Suppressor macrophage treated with lipopolysaccharide for 1 hour (primary cell): ENCODE measurements at places on chromosomes 1 and 21.
A peak's percentile ranks its signal among the peaks of the same experiment; 100 is the strongest.

GRCh38 chr1:109514846-109515245 is 5.3 kb upstream of the AMIGO1 start:
- no peak for DNase-seq

- DNase-seq: no peak
Measured at GRCh38 chr1:40302475-40302874, 14.6 kb downstream of the COL9A2 start.

DNA sequence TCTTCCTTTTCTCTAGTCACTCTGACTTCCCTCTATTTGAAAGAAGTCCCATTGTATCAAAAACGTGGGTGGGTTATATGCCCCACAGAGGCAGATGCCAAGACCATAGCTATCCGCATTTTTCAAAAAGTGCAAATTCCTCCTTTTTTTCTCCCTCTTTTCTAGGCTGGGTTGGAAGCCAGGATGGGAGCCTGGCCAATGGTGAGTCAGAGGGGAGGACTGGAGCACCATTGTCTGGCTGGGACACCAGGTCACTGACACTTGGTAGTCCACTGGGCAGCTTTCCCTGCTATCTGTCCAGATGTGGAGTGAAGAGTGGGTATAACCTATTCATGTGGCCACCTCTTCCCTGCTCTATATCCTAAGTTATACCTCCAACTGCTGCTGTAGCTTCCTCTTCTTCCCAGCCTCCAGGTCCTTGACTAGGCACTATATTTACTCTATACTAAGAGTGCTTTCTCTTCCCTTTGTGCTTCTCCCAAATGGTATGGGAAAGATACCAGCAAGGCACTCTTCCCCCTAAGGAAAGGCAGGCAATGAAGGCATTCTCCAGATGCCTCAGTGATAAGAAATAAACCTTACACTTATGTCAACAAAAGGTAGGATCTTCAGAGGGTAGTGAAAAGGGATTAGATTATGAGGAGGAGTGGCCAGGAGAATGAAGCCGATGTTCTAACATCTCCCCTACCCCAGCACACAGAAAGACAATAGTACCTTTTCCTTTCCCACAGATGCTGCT is 12.9 kb downstream of the PI4KB start:
- DNase-seq: no peak

GRCh38 chr1:183909672-183910071 is 104.8 kb downstream of the RGL1 start:
- no peak for DNase-seq

DNA sequence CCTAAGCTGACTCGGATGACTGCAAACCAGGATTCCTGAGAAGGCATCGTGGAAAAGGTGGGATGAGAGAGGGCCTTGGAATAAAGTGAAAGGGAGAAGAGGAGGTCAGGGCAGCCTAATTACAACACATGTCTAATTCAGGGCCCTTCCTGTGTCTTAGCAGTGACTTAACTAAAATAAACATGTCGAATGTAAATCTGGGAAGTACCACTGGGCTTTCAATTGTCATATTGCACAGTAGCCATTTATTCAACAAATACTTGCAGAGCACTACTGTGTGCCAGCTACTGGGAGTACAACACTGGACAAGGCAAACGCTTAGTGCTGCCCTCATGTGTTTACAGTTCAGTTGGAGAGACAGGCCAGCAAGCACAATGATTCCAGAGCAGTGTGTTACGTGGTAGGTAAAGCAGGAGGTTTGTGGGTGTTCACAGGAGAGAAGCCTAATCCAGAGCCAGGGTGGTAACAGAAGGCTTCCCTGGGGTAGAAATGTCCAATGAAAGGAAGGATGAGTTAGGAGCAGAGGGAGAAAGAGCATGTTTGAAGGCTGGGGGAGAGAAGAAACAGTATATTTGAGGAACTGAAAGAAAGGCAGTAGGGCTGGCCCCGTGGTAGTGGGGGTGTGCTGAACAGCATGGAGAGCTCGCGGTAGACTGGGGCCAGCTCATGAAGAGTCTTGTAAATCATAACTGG is 38.0 kb upstream of the RASAL2 start:
- peak; percentile 84 for DNase-seq

DNA sequence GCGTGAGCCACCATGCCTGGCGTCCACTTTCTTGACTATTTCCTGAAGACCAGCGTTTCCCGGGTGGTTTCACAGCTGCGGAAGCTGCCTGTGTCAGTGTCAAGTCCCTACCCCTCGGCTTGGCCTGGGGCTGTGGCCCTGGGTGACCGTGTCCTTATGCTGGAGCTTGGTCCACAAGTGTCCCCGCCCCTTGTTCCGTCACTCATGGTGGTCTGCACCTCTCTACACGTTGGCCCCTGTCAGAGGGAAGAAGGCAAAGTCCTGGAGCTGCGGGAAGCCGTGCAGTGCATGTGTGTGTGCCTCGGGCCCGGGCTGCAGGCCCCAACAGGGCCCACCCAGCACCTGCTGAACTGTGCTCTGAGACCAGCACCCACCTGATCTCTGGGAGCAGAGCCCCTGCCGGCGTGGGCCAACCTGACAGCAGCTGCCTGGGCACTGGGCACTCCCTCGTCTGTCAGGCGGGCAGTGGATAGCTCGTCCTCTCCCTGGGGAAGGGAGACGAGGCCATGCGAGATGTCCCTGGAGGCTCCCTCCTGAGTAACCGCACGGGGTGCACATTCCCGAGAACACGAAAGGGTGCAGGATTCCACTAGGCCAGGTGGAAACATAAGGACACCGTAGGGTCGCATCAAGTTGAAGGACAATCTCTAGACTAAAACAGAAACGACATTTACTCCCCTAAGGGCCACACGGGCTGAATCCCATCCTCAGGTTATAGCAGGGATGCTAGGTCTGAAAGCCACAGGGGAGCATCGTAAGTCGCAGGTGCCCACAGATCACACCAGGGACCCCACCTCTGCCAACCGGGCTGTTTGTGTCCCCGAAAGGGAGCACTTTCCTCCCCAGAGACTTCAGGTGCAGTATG is 2.4 kb upstream of the C1orf159 start:
- DNase-seq: no peak

DNA sequence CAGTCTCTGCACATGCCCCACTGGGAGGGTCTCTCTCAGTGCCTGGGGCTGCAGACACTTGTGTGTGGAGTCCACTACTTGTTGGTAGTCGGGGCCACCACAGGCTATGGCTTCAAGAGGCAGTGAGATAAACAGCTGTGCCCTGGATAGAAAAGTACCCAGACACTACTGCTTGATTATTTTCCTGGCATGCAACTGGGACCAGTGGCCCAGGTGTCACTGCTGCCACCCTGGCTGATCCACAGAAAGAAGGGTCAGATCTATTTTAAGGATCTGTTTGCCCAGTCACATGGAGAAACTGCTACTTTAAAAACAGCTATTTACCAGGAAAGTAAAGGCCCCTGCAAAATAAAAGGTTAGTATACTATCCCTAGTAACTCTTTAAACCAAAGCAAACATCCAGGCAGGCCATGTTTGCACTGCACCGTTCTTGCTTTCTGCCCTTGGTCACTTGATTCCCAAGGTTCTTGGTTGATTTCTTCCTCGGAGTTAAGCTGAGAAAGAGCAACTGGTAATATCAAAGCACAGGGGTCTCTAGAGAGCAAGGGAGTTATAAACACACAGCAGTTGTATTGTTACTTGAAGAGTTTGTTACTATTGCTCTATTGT is 99.9 kb downstream of the GLUL start:
- DNase-seq: no peak

DNA sequence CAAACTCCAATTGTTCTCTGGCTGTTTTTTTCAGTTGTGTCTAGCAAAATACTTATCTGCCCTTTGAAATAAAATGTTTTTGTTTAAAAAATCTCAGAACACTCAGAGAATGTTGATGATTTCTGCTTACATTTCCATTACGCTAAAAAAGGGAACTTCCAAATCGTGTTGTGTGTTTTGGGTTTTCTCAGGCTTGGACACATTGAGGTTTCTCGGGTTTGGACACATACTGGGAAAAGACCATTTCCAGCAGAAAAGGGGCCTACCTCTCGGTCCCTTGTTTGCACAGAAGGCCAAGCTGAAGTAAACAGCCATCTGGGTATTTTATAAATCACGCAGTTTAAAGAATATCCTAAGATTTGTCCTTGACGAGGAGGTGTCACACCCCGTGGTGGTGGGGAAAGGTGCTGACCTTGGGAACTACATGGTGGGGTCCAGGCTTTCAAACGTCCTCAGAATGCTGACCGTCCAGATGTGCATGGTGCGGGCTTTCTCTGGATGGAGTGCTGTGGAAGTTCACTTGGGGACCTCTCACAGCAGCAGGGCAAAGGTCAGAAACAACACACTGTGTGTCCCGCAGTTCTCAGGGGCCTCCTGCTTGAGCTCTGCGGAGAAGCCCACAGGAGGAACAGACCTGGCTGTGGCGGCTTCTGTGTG is 67.8 kb downstream of the SLC37A1 start:
- DNase-seq: no peak

DNA sequence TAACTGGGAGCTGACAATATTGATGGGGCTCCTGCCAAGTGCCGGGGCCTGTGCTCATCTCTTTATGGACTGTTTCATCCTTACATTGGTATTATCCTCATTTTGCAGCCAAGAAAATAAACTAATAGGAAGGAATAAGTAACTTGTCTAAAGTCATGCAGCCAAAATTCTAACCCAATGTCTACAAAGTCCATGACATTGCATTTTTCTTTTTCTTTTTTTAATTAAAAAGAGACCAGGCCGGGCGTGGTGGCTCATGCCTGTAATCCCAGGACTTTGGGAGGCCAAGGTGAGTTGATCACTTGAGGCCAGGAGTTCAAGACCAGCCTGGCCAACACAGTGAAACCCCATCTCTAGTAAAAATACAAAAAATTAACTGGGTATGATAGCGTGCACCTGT is 18.8 kb downstream of the DEGS1 start:
- DNase-seq: no peak
